ENCODE measurements at places on chromosomes 16 and 17. TPM values are rescaled to one million over a fixed set of nuclear protein-coding genes. Genes with fewer than 3 reads are reported as not detected.

DNA sequence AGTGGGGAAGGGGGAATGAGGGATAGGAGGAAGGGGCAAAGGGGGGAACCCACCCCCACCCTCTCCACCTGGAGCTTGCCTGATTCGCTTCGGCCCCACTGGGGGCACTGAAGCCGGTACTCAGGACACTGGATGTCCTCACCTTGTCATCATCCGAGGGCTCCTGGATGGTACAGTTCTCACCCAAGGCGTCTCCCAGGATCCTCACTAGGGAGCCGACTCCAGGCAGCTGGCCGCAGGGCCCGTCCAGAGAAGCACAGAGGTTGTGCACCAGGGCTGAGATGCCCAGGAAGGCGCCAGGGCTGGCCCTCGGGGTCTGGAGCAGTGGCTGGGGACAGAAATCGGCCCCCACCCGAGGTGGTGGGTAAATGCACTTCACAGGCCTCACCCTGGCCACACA lies 92.3 kb downstream of the LITAF start:
- DNase-seq: no peak

DNA sequence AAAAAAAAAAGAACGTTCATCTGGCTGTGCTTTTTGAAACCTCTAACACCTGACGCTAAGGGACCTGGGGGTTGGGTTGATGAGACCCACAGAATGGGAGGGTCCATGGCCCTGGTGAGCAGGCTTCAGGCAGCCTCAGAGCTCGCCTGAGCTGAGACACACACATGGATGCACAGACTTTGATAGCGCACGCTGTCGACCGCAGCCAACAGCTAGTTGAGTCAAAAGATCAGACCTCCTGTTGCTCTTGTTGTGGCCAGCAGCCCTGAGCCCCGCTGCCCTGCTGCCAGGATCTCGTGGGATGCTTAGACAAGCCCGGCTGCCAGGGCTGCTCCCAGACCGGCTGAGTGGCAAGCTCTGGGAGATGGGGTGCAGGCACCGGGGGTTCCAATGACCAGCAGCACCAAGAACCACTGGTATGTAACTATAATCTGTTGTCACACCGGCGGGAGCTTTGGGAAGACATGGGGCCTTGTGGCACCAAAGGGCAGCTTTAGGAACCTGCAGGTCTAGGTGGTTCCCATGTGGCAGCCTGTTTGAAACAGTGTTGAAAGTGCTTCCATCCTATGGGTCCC lies 20.0 kb upstream of the MEAK7 start:
- no peak for DNase-seq

- DNase-seq: no peak
Measured at GRCh38 chr17:4438162-4438944, 4.6 kb downstream of the SPNS3 start.

- DNase-seq: no peak
Measured at GRCh38 chr17:76004750-76005262, 4.2 kb downstream of the CDK3 start.

DNA sequence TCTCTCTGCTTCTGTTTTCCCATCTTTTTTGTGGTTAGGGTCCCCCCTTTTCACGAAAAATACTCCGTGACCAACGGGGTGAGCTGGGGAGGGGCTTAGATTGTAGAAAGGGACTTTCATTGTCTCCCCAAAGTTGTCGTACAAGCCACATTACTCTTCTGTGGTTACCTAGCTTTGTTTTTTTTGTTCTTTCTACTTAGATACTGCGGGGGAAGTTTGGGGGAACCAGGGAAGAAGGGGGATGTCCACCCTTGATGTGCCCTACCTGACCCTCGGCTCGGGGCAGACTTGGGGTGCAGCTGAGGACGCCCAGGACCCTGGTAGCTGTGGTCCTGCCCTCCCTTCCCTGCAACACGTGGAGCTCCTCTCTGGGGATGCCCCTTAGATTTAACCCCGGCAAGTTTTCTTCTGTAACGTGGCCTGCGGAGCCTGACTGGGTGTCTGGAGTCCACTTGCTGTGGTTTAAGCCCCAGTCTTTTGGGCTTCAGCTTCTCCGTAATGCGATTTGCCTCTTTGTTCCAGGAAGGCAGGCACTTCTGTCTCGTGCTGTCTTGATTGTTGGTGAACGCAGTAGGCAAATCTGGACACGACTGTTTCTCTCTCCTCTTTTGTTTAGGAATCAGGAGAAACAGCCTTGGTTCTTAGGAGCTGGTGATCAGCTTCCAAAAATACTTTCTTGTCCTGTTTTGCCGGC lies 892 bp downstream of the ABCC1 start:
- DNase-seq: no peak

DNA sequence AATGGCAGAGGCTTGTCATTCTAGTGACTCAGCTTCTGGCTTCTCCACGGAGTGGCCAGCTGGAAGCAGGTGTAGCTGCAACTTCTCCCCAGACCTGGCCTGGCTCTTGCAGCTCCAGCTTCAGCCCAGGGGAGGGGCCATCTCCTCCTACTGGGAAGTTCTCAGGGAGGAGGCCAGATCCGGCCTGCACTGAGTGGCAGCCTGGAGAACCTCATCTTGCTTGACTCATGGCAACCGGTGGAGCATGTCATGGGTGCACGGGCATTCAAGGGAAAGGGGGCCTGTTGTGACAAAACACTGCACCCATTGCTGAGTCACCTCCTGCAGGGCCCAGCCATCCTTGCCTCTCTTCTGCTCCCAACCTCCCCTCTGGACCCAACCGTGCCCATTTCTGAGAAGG lies 273.9 kb upstream of the MAF start:
- DNase-seq: no peak

GRCh38 chr17:71765437-71765836 lies 355.4 kb upstream of the SOX9 start:
- DNase-seq: no peak

DNA sequence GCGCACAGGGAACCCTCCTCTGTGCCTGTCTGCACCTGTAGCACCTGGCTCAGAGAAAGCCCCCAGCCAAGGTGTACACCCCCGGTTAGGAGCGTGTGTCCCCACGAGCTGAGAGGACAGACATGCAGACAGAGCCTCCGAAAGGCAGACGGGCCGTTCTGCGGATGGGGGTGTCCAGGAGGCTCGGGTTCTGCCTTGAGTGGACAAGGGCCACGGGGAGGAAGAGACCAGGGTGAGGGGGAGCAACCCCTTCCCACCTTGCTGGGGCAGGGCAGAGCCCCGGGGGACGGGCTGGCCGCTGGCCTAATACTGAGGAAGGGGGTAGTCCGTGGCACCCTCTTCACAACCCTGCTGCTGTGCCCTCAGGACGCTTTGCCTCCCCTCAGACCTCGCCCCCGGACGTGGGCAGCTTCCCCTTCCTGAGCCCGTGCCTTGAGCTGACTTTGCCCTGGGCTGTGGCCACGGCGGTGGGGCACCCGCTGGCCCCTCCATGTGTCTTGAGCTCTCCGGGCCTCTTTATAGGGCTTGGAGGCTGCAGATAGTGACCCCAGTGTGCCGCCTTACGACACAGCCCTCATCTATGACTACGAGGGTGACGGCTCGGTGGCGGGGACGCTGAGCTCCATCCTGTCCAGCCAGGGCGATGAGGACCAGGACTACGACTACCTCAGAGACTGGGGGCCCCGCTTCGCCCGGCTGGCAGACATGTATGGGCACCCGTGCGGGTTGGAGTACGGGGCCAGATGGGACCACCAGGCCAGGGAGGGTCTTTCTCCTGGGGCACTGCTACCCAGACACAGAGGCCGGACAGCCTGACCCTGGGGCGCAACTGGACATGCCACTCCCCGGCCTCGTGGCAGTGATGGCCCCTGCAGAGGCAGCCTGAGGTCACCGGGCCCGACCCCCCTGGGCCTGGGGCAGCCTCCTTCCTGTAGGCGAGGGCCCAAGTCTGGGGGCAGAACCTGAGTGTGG lies 5.7 kb downstream of the SLC22A31 start:
- DNase-seq: no peak

GRCh38 chr16:12679660-12680272 lies 123.9 kb downstream of the CPPED1 start:
- DNase-seq: no peak

GRCh38 chr16:20889625-20890275 lies 10.4 kb downstream of the DCUN1D3 start:
- no peak for DNase-seq

Gene TNK1
- total RNA-seq: 1.8 TPM

Gene PAQR4
- 11.2 TPM for total RNA-seq

Gene SOST
- 0.14 TPM for total RNA-seq
